H1 (cell line): ENCODE measurements at places on chromosomes 16 and 17. TPM values are rescaled to one million over a fixed set of nuclear protein-coding genes. Genes with fewer than 3 reads are reported as not detected.

- peak; percentile 94 for DNase-seq
Measured at GRCh38 chr16:1300664-1301476, 8.6 kb upstream of the UBE2I start.

DNA sequence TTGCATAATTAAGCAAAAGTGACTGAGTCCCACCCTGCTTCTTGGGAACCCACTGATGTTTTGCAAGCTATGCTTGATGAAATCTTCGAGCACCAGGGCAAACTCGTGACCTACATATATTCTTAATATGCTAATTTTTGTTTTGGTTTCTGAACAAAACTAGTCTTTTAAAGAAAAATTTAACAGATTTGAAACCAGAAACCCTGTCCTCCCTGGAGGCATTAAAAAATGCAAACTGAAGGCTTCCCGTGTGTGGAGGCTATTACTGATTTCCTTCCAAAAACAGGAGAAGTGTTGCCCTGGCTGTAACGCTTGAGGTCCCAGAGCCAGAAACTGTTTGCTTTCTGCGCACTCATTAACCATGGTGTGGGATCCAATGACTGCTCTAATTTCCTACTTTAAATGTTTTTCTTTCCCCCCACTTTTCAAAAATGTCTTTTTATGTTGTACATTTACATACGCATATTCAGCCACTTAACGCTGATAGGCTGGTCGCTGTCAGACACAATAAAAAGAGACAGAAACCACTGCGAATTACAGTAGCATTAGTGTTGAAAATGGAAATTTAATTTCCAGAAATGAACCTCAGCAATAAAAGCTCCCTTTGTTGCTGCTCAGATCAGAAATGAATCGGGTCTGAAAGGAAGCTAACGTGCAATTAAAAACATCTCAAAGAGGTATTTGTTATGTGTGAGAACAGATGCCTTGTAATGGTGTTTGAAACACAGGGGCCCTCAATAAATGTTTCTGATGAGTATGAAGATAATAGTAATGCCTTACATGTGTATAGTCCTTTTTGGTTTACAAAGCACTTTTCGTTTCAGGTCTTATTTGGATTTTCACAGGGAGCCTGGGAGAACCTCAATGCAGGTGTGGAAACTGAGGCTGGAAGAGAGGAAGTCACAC lies 39.9 kb upstream of the IRX6 start:
- no peak for DNase-seq

DNA sequence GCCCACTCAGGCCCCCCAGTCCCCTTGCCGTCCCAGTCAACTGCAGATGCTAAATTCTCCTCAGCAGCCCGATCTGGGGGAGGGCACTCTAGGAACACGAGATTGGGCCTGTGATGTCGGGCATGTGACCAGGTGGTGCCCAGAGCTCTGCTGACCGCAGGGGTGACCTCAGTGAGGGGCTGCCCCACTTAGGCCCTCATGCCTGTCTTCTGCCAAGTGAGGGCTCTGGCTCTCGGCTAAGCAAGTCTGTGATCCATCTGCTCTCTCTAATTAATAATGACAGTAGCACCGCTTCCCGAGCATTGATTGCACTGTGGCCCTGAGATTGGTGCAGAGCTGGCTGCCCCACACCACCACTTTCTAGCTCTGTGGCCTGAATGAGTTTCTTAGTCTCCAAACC lies 138.8 kb downstream of the MRM1 start:
- DNase-seq: no peak

Gene CIBAR2
- total RNA-seq: not detected in 2 replicates

DNA sequence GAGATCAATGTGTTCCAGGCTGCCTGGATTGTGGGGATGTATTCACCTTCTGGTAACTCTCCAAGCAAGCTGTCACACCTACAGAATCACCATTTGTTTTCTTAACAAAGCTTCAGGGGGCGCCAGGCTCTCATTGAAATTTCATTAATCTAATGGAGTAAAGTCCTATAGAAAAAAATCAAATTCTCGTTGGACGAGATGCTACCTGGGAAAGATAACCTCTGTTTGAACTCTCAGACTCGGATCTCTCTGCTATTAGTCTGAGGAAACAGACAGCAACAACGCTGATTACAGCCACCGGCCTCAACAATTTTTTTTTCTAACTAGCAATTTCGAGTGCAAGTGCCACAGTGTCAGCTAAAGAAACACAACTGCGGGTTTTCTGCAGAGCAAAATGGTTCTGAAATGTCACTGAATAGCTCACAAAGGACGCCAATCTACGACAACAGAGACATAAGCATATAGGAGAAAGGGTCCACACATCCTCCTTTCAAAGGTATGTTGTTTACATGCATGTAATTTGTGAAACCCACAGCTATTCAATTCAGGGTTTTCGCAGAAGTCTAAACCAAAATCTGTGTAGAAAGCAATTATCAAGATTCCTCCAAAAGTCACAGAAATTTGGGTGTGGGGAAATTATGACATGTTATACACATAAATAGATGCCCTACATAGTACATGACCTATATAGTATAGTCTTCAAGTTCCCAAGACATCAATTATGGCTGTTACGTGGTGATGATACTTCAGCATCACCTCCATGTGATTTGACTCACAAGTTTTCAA lies 135.8 kb downstream of the SKAP1 start:
- DNase-seq: no peak

DNA sequence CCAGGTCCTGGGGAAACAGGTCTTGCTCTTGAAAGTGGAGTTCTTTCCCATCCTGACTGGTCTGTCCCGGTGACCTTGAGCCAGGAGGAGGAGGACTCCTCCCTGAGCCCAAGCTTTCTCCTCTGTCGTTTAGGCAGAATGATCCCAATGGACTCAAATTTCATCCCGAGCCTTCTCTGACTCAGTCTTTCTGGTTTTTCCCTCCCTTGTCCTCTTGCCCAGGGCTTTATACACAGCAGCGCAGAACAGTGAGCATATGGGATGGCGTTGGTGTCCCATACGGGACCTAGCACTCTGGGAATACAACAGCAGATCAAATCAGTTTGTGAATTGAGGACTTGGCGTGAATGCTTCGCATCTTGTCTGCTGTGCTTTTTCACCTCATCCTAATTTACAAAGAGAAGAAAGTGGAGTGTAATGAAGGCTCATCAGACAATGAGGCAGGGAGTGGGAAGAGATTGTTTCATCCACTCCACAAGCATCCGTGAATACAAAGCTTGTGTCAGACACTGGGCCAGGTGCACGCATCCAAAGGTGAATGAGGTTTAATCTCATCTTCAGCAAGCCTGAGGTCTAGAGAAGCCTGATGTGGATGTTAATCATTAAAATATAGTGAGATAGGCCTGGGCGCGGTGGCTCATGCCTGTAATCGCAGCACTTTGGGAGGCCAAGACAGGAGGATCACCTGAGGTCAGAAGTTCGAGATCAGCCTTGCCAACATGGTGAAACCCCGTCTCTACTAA lies 1.1 kb upstream of the XYLT1 start:
- DNase-seq: no peak

GRCh38 chr16:2737238-2737605 lies 15.2 kb upstream of the SRRM2 start:
- no peak for DNase-seq

DNA sequence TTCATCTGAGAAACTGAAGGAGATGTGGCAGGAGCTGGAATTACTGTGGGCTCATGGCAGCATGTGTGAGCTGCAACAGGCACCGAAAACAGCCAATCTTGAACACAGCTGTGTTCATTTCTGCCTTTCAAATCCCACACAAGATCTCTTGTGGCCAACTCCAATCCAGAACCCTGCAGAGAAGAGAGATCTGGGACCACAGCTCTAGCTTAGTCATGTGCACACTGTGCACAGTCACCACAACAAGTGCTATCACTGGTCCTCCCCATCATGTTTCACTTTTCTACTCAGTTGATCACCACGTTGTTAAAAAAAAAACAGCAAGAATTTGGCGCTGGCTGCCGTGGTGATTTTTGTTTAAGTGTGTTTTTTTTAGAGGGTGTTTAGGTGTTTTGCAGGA lies 254.5 kb upstream of the ELAC2 start:
- no peak for DNase-seq

DNA sequence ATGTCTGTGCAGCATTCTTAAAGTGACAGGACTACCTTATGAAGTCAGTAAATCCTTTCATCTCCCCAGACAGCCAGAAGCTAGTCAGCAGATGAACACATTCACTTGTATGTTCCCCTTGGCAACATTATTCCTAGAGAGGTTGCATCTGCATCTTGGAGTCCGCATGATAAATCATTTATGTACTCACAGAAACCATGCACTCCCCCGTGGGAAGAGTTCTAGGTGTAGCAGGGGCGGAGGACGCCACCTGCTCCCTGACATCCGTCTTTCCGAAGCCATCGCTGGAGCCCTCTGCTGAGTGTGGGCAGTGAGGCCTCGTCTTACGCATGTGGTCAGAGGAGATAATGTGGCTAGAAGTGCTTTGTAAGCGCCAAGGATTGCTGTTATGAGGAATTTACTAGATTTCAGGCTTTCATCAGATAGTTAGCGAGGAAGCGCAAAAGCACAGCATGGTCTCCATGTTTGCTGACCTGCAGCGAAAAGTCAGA lies 144.5 kb downstream of the RPTOR start:
- DNase-seq: no peak

Gene CACNG3
- not detected in 2 replicates for total RNA-seq

DNA sequence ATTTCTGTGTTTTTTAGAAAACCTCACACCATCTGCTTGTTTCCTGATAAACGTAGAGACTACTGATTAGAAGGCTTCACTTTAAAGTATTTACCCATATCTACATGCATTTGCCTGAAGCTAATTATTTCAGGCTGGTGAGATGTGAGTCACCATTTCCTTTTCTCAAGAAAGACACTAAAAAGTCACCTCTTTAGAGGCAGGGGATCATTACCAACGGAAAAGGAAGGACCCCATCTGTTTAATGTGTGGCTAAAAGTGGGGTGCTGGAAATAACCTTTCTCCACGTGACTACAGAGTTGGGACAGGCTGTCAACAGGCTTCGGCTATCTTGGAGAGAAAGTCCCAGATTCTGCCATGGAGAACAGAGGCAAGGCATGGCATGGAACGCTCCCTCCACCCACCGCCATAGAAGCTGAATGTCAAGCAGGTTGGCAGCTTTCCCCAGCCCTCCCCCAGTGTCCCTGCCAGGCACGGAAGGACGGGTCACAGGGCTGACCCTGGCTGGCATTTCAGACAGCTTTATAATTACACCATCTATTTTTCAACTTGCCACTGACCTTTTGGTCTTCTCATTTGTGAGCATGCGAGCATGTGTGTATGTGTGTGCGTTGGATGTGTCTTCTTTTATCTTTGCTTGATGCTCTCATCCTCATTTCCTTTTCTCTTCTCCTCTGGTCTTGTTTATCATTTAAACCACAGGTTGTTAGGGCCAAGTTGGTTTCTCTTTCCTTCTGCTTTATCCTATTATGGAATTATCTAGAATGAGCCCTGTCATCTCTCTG lies 157.0 kb downstream of the CPPED1 start:
- DNase-seq: no peak

GRCh38 chr17:46039592-46040186 lies 40.6 kb downstream of the STH start:
- no peak for DNase-seq

GRCh38 chr16:54460263-54460860 lies 173.8 kb upstream of the IRX3 start:
- no peak for DNase-seq

DNA sequence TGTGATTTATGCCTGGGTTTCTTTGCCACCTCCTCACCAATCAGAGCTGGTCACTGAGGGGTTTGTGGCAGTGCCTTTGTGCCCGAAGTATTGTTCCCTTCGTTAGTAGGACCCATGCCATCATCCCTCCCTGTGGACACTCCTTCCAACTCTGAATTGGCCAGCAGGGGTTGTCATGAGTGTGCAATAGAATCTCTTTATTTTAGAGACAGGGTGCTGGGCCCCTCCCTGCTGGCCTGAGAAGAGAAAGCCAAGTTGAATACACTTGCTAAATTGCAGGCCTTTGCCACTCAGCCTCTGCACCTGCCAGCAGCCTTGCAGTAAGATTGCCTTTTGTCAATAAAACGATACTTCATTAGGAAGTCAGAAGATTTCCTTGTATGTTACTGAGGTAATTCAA lies 40.7 kb upstream of the SLC12A3 start:
- DNase-seq: no peak

- no peak for DNase-seq
Measured at GRCh38 chr17:70423562-70423961, 254.2 kb downstream of the KCNJ2 start.

DNA sequence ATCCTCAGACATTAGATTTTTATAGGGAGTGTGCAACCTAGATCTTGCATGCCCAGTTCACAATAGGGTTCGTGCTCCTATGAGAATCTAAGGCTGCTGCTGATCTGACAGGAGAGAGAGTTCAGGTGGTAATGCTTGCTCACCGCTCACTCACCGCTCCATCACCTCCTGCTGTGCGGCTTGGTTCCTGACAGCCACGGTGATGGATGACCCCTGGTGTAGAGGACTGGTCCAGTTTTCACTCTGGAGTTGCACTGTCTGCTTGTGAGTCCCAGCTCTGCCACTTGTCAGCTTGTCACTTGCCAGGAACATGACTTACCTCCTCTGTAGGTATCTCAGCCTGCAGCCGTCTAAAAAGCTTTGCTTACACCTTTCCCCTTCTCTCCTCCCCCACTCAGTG lies 214.6 kb downstream of the SNX29 start:
- DNase-seq: no peak

GRCh38 chr16:1108299-1109252 lies 12.5 kb upstream of the C1QTNF8 start:
- no peak for DNase-seq

GRCh38 chr16:57906382-57907316 lies 64.3 kb downstream of the CNGB1 start:
- DNase-seq: no peak

GRCh38 chr17:27240086-27240801 lies 53.7 kb upstream of the WSB1 start:
- DNase-seq: no peak

- DNase-seq: peak; percentile 45
Measured at GRCh38 chr17:32100971-32101631, 41.2 kb upstream of the RHOT1 start.

Gene TMEM106A
- 4.1 and 5.4 TPM in 2 replicates for total RNA-seq

GRCh38 chr17:78767806-78768205 lies 14.3 kb downstream of the CYTH1 start:
- no peak for DNase-seq

GRCh38 chr17:7440113-7440833 lies 961 bp downstream of the FGF11 start:
- peak; percentile 90 for DNase-seq

DNA sequence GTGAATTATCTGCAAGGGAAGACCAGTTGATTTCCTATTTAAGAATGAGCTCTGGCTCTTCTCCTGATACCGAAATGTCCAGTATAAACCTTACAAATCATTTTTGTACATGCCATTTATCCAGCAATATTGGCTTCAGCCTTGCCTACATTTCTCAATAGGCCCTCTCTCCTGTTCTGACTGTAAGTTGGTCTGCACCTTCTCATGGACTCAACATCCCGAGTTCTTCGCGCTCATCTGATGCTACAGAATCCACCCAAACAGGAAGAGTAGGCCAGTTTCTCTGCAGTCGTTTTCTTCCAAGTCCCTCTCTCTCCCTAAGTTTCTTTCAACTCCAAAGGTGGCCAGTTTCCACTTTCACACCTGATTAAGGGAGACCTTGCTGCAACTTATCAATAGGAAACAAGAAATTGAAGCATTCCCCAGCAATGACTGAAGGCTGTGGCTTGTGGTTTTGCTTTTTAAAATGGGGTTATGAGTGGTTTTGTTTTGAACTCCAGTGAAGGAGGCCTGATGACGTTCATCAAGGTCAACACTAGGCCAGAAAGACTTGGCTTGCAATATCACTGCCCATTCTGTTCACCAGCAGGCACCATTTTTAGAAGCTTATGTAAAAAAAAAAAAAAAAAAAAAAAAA lies 383.0 kb downstream of the MAF start:
- DNase-seq: no peak
